ENCODE measurements at places on chromosomes 2 and 18. TPM values are rescaled to one million over a fixed set of nuclear protein-coding genes. Genes with fewer than 3 reads are reported as not detected.

IL36G gene
- not detected for total RNA-seq

TNS1 gene
- total RNA-seq: 88.8 TPM

NT5C1B gene
- not detected for total RNA-seq

ARHGEF4 gene
- total RNA-seq: 2.2 TPM

IGFBP5 gene
- total RNA-seq: 213 TPM

Data from bronchial smooth muscle cell (primary cell).